ENCODE measurements at places on chromosomes 4 and X.

- no peak for DNase-seq
Measured at GRCh38 chr4:21780148-21780547, 168.4 kb downstream of the KCNIP4 start.

DNA sequence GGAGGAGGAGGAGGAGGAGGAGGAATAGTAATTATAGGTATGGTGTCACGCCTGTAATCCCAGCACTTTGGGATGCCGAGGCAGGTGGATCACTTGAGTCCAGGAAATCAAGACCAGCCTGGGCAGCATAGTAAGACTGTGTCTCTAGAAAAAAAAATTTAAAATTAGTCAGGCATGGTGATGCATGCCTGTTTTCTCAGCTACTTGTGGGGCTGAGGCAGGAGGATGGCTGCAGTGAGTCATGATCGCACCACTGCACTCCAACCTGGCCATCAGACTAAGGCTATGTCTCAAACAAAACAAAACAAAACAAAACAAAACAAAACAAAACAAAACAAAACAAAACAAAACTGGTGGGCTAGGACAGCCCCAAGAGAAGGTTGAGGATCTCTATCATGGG lies 3.0 kb downstream of the STARD8 start:
- DNase-seq, result no peak

DNA sequence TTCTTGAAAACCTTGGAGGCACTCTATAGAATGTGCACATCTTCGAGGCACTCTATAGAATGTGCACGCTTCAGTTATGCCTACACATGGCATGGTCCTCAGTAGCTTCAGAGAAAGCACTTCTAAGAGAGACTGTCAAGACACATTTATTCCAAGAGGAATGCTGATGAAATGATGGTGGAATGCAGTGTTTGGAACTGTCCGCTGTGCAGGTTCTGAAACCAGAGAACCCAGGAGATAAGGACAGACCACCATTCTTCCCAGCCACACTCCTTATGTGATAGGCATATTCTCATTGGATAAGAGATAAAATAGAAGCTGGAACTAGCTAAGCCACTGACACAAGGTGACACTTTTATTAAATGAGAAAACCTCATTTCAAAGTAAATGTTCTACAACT lies 263.3 kb downstream of the NLGN4X start:
- DNase-seq, result no peak

DNA sequence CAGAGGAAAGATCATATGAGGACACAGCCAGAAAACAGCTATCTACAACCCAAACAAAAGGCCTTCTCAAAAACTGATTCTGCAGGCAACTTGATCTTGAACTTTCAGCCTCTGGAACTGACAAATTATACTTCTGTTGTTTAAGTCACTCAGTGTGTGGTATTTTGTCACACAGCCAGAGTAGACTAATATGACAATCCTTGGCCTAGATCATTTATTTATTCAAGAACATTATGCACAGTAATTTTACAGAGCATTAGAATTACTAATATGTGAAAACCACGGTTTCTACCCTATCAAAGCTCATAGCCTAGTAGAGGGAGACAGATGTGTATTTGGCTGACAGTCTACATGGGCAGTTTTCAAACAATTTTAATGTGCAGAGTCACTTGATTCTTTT lies 167.8 kb upstream of the PCDH18 start:
- DNase-seq, result no peak

DNA sequence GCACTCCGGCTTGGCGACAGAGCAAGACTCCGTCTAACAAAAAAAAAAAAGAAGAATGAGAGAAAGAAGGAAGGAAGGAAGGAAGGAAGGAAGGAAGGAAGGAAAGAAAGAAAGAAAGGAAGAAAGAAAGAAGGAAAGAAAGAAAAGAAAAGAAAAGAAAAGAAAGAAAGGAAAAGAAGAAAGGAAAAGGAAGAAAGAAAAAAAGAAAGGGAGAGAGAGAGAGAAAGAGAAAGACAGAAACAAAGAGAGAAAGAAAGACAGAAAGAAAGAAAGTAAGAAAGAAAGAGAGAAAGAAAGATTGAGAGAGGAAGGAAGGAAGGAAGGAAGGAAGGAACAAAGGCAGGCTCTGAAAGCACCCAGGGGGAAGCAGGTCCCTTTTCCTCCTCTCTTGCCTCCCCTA lies 336.6 kb upstream of the GATB start:
- DNase-seq, result no peak

DNA sequence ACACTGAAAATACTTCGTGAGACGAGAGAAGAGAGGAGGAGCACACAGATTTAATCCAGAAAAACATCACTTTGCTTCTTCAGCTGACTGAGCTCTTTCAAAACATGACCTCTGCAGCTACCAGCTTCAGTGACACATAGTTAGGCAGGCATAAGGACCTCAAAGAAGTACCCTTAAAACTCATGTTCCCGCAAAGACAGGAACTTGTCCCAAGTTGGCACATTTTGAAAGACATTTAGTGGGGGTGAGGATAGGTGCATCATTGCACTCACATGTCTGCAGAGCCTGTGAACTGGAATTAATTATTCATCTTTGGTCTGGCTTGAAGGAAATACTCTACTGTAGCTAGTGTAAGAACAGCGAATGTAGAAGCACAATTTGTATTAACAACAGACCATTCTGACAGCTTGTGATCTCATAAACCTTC lies 221.8 kb downstream of the MGST2 start:
- DNase-seq, result no peak

DNA sequence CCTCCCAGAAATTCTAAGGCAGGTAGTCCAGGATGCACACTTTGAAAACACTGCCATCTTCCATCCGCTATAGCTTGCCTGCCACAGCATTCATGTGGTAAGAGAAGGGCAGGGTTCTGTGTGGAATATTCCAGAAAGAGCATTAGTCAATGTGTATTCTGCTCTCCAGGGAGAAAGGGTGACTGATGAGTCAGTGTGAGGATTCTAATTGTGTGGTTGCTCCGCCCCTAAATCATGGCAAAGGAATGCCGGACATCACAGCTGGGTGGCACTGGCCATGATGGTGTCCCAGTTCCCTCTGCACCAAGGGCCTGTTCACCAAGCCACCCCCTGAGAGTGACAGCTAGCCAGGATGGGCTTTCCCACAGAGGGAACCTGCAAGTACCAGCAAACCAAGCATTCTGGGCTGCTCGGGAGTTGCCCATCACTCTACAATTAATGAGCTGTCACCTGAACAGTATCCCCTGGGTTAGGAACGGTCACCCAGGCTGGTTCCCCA lies 9.5 kb downstream of the IDS start:
- no peak for DNase-seq

DNA sequence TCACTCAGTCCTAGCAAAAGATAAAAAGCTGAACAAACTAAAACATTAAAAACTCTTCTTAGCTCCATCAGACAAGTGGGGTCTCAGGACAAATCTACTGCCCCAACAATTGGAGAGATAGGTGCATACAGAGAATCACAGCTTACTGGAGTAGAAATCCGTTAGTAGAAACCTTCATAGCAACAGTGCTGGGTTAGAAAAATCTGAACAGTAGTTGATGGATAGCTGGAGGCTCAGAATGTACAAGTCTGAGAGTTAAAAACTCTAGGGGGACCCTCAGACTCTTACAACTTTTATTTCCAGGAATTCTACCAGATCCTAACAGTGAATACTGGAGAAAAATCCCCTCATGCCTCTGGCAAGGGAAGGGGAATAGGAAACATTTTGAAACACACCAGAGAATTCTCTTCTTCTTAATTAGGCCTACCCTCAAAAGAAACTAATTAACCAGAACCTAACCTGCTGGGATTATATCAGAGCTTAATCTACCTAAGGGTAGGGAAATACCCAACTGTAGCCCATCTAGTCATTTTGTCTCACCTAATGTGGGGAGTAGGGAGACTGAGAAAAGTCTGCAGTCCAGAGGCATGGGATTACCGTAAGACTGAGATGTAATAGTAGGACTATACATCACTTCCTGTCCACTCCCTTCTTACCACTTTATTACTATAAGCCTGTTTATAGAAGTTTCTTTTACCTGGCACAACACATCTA lies 165.0 kb upstream of the CTSO start:
- no peak for DNase-seq

DNA sequence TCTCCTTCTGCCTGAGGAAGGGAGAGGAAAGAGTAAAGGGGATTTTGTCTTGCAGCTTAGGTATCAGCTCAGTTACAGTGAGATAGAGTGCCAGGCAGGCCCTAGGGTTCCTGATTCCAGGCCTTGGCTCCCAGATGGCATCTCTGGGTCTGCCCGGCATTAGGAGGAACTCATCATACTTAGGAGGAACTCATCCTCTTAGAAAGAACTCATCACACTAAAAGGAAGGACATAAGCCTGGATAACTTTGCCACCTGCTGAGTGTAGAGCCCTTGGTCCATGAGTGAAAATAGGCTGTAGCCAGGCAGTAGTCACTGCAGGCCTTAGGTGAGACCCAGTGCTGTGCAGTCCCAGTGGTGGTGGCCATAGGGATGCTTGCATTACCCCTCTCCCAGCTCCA lies 367.1 kb downstream of the PACRGL start:
- DNase-seq, result no peak

DNA sequence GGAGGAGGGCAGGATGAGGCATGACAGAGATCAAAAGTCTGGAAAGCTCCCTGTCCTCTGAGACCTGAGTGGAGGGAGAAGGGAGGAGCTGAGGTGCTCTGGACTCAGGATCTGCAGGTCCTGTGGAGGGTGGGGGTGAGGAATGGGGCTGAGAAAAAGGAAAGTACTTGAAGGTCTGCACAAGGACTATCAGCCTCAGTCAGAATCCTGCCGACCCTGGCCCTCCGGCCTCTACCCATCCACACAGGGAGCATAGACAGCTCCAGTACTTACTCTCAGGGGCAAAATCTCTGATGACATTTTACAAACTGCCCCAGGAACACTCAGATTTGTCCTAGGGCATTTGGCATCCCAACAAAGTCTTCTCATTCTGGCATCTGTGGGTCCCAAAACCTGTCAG lies 991 bp upstream of the ITIH6 start:
- no peak for DNase-seq

DNA sequence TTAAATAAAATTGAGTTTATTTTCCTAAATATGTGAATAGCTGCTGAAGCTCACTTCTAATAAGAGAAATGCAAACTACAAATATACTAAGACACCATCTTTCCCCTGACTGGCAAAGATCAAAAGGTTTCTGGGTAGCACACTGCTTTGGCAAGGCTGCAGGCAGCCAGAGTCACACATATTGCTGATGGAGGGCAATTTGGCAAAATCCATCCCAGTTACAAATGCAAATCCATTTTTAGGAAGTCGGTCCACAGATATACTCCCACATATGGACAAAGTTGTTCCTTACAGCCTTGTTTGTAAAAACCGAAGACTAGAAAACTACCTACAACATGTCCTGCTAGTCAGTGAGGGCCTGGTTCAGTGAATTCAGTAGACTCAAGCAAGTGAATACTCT lies 12.4 kb downstream of the USP46 start:
- DNase-seq, result no peak

DNA sequence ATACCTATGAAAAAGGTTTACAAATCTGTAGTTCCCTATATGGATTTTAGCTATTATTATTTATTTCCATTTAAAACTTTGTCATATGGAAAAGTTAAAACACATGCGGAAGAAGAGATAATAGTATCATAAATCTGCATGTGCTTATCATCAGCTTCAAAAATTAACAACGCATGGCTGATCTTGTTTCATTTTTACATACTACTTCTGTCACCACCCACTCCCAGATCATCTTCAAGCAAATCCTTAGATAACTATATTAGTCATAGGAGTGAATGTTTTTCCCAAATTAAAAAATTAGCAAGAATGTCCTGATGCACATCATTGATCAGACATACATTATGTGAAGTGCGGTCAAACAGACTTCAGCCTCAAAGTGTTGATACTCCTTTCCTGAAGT lies 24.6 kb upstream of the MOB1B start:
- no peak for DNase-seq

- no peak for DNase-seq
Measured at GRCh38 chrX:106927700-106928099, 7.5 kb downstream of the CLDN2 start.

All from GM13976 (cell line).